ENCODE measurements at places on chromosomes 7 and 10.
A peak's percentile ranks its signal among the peaks of the same experiment; 100 is the strongest.

- DNase-seq = no peak
- H3K36me3 ChIP-seq = no peaks in the 10 kb centered on the region
- H3K4me1 ChIP-seq = no peaks in the 10 kb centered on the region
- no peaks in the 10 kb centered on the region for H3K27me3 ChIP-seq
- no peak overlapping the region for H3K27ac ChIP-seq
These were observed 467.5 kb downstream of the GPAM start for GRCh38 chr10:111716032-111716431.

GRCh38 chr7:127780489-127780888 lies 128.5 kb downstream of the SND1 start:
- no peak for DNase-seq
- no peaks in the 10 kb centered on the region for H3K27me3 ChIP-seq
- peaks cover 12% of the 10 kb centered on the region for H3K36me3 ChIP-seq
- H3K4me1 ChIP-seq = peaks cover 14% of the 10 kb centered on the region

- H3K4me3 ChIP-seq = peak overlapping the region; percentile 83
These were observed 1.6 kb downstream of the FFAR4 start for GRCh38 chr10:93568105-93568390.

DNA sequence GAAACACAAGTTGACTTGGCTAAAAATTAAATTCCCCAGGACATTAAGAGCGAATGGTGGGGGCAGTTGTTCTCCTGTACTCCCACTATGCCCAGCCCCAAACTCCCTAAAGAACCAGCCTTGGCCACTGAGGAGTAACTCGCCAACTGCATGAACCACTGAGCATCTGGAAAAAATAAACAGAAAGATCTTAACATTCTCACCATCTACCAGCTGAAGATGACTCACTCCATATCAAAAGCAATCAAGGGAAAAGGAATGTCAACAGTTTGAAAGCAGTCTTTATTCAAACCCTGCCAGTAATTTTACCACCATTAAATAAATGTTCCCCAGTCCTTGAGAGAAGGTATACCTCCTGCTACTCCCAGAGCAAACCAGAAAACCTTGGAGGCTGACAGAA lies 45.4 kb downstream of the CTTNBP2 start:
- no peaks in the 10 kb centered on the region for H3K27me3 ChIP-seq
- H3K36me3 ChIP-seq = peaks cover 53% of the 10 kb centered on the region
- H3K4me3 ChIP-seq = no peak overlapping the region
- DNase-seq = no peak
- peak overlapping the region; percentile 88 for H3K27ac ChIP-seq
- peaks cover 35% of the 10 kb centered on the region for H3K4me1 ChIP-seq

DNA sequence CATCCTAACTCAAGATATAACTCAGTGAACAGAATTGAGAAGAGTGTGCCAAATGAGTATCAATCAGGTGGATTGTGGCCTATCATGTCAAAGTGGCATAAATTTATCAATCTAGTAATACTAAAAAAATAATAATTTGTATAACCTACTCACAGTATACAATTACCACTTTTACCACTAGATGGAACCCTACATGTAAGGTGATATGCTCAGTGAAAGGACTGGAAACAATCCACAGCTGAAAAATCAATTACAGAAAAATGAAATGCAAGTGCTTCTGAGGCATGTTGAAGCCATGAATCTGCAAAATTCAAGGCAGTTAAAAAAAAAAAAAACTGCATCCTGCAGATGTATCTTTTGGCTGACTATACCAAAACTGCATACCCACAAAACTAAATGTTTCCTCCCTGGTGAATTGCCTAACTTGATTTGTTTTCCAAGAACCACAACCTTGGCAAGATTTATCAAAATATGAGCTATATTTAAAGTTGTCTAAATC lies 13.9 kb downstream of the ARHGAP19 start:
- H3K36me3 ChIP-seq = peaks cover 5% of the 10 kb centered on the region
- H3K4me1 ChIP-seq = peaks cover 10% of the 10 kb centered on the region
- no peak overlapping the region for H3K27ac ChIP-seq
- no peak for DNase-seq
- no peaks in the 10 kb centered on the region for H3K27me3 ChIP-seq
- H3K4me3 ChIP-seq = no peak overlapping the region

- peaks cover 5% of the 10 kb centered on the region for H3K36me3 ChIP-seq
- H3K27me3 ChIP-seq = peaks cover 6% of the 10 kb centered on the region
These were observed 39.9 kb upstream of the FGL2 start for GRCh38 chr7:77239471-77239870.

- H3K27me3 ChIP-seq = no peaks in the 10 kb centered on the region
- no peak overlapping the region for H3K27ac ChIP-seq
- H3K4me1 ChIP-seq = peaks cover 45% of the 10 kb centered on the region
- H3K36me3 ChIP-seq = no peaks in the 10 kb centered on the region
These were observed 12.2 kb upstream of the ADD3 start for GRCh38 chr10:109995595-109995994.

- peak overlapping the region; percentile 99 for H3K27ac ChIP-seq
- H3K36me3 ChIP-seq = peaks cover 28% of the 10 kb centered on the region
- DNase-seq = peak; percentile 43
- H3K27me3 ChIP-seq = no peaks in the 10 kb centered on the region
These were observed 72.8 kb downstream of the FGFR2 start for GRCh38 chr10:121525251-121526134.

DNA sequence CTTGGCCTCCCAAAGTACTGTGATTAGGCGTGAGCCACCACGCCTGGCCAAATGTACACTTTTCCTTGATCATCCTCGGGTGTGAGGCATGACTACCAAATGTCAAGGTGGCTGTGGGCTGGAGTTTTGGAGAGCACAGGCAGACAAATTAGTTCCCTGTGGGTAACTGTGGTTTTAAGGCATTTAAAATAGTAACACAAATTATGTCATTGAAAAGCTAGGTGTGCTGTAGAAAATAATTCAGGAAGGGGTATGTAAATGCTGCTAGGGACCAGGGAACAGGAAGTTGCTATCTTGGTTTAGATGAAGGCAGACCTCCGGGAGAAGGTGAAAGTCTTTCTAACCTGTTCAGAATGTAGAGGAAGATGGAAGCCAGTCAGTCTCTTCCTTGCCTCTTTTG lies 9.9 kb downstream of the GLRX3 start:
- no peaks in the 10 kb centered on the region for H3K27me3 ChIP-seq
- H3K27ac ChIP-seq = peak overlapping the region; percentile 55
- peaks cover 69% of the 10 kb centered on the region for H3K36me3 ChIP-seq
- DNase-seq = no peak
- no peak overlapping the region for H3K4me3 ChIP-seq

DNA sequence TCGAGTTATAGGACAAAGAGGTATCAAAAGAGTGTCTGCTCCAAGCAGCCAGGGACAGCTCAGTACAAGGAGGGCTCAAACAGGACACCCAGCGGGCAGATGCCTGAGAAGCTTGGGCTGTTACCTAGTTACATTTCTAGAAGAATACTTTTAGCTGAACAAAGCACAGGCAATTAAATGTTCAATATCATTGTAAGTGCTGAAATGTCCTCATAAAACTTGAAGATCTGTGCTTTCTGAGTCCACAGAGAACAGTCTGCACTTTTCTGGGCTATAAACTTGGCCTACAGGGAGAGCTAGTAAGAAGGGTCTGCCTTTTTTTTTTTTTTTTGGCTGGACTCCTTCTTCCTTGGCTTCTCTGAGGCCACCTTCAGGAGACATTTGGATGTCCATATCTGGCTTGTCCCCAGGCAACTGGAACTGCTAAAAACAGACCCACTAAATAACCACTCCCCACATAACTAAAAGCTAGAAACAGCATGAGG lies 123.2 kb downstream of the SLC16A9 start:
- peaks cover 6% of the 10 kb centered on the region for H3K27me3 ChIP-seq
- DNase-seq = no peak
- H3K36me3 ChIP-seq = no peaks in the 10 kb centered on the region
- H3K4me1 ChIP-seq = peaks cover 5% of the 10 kb centered on the region
- no peak overlapping the region for H3K27ac ChIP-seq

GRCh38 chr7:247181-247580 lies 42.8 kb upstream of the FOXL3 start:
- H3K36me3 ChIP-seq = no peaks in the 10 kb centered on the region
- H3K4me1 ChIP-seq = peaks cover 13% of the 10 kb centered on the region
- H3K27me3 ChIP-seq = peaks cover 6% of the 10 kb centered on the region

GRCh38 chr10:73810735-73811465 lies 498 bp downstream of the NDST2 start:
- no peak overlapping the region for H3K27ac ChIP-seq
- H3K4me1 ChIP-seq = peaks cover 27% of the 10 kb centered on the region
- H3K36me3 ChIP-seq = peaks cover 34% of the 10 kb centered on the region
- DNase-seq = peak; percentile 51
- H3K4me3 ChIP-seq = peak overlapping the region; percentile 86

GRCh38 chr7:136514776-136515175 lies 353.7 kb upstream of the CHRM2 start:
- no peak overlapping the region for H3K4me3 ChIP-seq
- H3K36me3 ChIP-seq = no peaks in the 10 kb centered on the region
- no peak overlapping the region for H3K27ac ChIP-seq
- H3K4me1 ChIP-seq = peaks cover 1% of the 10 kb centered on the region
- H3K27me3 ChIP-seq = no peaks in the 10 kb centered on the region

GRCh38 chr10:29496341-29497162 lies 138.2 kb downstream of the SVIL start:
- H3K27me3 ChIP-seq = no peaks in the 10 kb centered on the region
- peaks cover 16% of the 10 kb centered on the region for H3K4me1 ChIP-seq
- no peak overlapping the region for H3K4me3 ChIP-seq
- DNase-seq = peak; percentile 94

DNA sequence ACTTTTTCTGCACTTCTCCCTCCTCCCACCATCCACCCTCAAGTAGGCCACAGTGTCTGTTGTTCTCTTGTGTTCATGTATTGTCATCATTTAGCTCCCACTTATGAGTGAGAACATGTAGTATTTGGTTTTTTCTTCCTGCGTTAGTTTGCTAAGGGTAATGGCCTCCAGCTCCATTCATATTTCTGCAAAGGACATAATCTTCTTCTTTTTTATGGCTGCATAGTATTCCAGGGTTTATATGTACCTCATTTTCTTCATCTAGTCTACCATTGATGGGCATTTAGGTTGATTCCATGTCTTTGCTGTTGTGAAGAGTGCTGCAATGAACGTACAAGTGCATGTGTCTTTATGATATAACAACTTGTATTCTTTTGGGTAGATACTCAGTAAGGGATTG lies 230.4 kb downstream of the ARL4A start:
- no peak overlapping the region for H3K27ac ChIP-seq
- no peak overlapping the region for H3K4me3 ChIP-seq

DNA sequence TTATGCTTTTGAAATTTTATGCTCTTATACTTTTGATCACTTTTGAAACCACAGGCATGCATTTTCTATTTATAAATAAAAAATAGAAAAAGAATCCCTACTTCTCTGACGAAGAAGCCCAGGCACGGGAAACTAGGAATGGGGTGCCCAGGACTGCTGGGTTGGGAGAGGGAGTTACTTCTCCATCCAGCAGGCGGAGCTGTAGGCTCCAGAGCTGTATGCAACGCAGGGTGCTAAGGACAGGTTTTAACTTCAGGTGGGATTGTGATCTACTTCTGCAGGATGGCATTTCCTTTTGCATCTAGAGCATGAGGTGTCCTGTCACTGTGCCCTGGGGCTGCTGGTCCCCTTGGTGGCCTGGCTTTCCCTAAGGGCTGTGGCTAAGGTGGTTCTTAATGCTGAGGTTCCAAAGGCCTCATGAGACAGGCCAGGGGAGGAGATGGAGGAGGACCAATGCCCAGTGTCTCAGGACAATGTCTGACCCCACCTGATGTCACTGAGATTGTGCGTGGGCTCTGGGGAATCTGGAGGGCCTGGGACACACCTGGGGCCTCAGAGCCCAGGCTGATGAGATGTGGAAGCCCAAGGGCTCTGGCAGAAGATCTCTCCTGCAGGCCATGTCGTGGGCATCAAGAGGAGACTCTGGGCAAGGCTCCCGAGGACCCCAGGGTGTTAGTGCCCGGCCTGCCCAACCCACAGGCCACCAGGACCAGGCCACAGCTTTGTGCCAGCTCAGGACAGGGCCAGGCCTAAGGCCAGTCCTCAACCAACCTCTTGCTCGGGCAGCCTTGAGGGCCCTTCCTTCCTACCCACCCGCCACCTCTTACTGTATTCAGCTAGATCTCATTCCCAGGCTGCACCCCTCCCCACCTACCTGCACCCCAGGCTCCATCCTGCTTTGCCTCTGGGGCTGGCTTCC lies 507 bp downstream of the CCDC201 start:
- no peak overlapping the region for H3K4me3 ChIP-seq
- no peaks in the 10 kb centered on the region for H3K4me1 ChIP-seq
- DNase-seq = peak; percentile 35
- H3K36me3 ChIP-seq = no peaks in the 10 kb centered on the region
- H3K27me3 ChIP-seq = peaks cover 14% of the 10 kb centered on the region
- H3K27ac ChIP-seq = no peak overlapping the region

GRCh38 chr10:13236638-13237037 lies 2.5 kb upstream of the UCMA start:
- no peak overlapping the region for H3K4me3 ChIP-seq
- no peaks in the 10 kb centered on the region for H3K36me3 ChIP-seq
- peaks cover 22% of the 10 kb centered on the region for H3K4me1 ChIP-seq
- DNase-seq = no peak
- H3K27me3 ChIP-seq = peaks cover 10% of the 10 kb centered on the region

DNA sequence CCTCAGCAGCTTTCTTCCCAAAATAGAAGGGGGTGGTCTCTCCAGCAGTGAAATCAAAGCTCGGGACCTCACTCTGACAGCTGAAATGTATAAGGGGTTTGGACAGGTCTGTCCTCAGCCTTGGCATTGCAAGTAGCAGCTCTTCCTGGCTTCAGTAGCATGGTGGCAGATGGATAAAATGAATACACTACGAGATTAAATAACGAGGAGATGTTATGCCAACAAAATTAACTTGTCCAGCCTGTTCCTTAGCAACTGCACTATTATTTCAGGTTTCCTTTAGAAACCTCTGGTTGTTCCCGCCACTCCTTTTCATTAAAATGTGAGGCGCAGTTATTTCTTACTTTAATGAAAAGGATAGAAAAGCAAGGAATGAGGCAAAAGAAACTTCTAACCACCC lies 24.9 kb downstream of the PRLHR start:
- no peak overlapping the region for H3K27ac ChIP-seq
- no peaks in the 10 kb centered on the region for H3K36me3 ChIP-seq
- no peak overlapping the region for H3K4me3 ChIP-seq
- peaks cover 7% of the 10 kb centered on the region for H3K4me1 ChIP-seq
- DNase-seq = no peak

GRCh38 chr7:77783545-77783944 lies 14.7 kb downstream of the TMEM60 start:
- no peak for DNase-seq
- H3K36me3 ChIP-seq = peaks cover 52% of the 10 kb centered on the region
- no peaks in the 10 kb centered on the region for H3K27me3 ChIP-seq

DNA sequence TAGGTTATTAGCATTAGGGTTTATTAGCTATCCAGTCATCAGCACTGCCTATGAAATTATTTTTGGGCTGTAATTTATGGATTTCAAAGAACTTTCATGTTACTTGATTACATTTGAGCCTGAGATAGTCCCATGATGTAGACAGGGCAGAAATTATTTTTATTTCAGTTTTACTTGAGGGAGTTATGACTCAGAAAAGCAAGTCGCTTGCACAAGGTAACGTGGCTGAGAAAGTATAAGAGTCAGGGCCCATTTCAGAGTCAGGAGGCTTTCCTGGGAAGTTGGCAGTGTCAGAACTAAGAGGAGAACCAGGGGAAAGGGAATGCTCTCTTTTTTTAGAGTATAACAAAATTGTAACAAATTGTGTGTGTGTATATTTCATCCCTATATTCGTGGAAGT lies 16.5 kb downstream of the GATA3 start:
- DNase-seq = no peak
- no peak overlapping the region for H3K4me3 ChIP-seq
- H3K36me3 ChIP-seq = peaks cover 81% of the 10 kb centered on the region
- peaks cover 19% of the 10 kb centered on the region for H3K4me1 ChIP-seq
